ENCODE measurements at places on chromosomes 1 and 21.

DNA sequence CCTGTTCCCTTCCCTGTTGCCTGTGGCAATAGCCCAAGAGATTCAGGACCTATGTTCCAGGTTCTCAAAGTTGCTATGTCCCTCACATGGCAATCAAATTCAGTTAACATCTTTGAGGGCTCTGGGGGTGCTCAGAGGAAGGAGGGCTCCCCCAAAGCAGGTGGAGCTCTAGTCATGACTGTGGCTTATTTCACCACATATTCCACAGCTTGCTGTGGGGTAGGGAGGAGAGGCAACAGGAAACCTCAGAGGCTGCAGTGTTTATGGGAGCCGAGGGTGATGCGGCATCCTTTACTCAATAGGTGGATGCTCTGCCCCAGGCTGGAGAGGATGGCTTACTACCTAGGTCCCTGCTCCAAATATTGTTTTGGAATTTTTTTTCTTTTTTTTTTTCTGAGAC, 1.2 kb upstream of the MKNK1 start:
- no peak for DNase-seq

DNA sequence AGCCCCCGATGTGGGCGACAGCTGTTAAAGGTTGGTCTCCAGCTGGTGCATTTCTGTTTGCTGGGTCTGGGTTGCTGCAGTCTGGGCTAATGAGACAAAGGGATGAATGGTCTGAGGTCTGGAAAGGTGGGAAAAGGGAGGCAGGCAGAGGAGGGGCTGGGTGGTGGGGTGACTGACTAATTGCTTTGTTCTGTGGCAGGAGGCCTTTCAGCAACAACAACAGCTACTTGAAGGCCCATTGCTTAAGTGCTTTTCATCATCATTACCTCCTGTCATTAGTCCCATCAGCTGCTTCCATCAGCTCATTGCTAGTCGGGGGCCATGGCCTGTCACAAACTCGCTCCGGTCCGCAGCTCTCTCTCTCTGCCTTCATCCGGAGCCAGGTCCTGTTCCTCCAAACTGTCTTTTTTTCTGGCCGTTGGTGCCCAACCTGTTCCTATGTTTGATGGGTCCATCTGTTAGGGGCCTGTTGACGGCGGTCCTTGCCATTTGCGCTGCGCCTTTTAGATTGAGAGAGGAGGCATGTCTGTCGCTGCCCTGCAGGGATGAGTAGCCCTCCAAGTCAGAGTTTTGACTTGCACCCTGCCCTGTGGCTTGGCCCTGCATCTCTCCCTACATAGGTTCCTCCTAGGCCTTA, 105.6 kb upstream of the PLXNA2 start:
- DNase-seq: no peak

GRCh38 chr1:21574466-21575151, 65.4 kb downstream of the ALPL start:
- no peak for DNase-seq

DNA sequence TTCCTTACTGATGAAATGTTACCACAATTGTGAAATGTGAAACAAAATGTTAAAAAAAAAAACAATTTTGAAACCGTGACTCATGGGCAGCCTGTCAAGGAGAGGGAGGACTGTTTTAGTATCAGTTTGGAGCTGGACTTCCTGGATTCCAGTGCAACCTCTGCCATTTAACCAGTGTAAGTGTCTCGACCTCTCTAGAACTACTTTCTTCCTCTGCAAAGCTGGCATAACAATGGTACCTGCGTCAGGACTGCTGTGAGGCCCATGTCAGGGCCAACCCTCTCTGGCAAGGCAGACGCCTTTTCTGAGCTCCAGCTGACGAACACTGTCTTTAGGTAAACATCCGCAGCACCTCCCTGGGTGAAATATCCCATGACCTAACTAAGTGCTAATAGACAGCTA, 20.9 kb downstream of the URB1 start:
- peak; percentile 51 for DNase-seq

DNA sequence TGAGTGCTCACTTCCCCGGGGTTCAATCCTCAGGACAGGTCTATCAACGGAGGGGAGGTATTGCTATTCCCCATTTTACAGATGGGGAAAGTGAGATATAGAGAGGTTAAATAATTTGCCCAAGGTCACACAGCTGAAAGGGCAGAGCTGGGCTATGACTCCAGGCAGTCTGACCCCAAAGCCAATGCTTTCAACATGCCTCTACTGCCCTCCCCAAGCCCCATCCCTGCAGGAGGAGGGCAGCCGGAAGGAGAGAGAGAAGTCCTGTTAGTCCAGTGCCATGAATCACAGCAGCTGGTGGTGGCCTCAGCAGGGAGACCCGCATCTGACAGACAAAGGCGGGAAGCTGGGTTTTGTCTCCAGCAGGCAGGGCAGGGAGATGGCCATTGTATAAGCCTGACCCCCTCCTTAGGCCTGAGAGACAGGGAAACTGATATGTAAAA, 20.0 kb upstream of the CLIC4 start:
- peak; percentile 68 for DNase-seq

DNA sequence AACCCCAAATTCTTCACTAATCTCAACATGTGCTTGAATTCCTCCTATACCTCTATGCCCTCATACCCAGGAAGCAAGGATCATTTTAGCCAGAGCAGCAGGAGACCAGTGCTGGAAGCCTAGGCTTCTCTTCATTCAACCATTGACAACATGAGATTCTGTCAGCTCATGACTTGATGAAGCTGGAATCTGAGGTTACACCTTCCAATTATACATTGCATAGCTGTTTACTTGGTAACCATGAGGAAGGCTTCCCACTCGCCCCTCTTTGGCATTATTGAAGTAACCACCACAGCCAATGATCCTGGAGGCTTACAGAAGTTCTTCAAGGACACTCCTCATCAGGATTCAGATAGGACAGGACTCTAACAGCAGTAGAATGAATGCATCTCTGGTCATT, 160.3 kb downstream of the TPR start:
- DNase-seq: no peak

DNA sequence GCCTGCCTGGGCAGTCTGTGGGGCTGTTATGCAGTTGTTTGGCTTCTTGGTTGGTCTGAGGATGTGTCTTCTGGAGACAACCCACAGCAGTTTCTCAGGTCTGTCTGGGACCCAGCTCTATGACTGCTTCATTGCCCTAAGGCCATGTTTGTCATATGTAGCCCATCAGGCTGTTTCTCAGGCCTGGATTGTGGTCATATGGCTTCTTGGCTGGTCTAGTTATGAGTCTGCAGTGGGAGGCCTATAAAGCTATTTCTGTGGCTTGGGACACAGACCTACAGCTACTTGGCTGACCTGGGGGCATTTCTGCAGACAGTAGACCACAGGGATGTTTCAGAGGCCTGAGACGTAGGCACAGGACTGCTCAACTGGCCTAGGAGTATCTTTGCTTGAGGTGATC, 41.5 kb downstream of the CHIA start:
- DNase-seq: no peak

DNA sequence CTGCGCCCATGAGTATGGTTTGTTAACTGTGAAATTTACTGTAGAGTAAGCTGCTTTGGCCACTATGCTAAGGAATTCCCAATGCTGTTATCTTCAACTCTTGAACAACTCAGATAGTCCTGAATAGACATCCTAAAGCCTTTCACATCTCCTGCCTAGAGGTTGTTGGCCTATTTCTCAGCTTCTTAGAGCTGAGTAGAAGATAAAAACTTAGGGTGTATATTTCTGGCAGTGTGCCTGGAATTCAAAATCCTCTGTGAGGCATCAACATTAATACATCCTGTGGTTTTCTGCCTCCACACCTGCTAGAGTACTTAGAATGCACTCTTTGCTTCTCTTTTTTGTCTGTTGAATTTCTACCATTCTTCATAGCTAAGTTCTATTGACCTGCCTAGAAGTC, 45.8 kb upstream of the RC3H1 start:
- DNase-seq: peak; percentile 76

GRCh38 chr1:94787691-94788090, 32.5 kb upstream of the SLC44A3 start:
- DNase-seq: no peak
